ENCODE measurements at places on chromosomes 1 and 21.

DNA sequence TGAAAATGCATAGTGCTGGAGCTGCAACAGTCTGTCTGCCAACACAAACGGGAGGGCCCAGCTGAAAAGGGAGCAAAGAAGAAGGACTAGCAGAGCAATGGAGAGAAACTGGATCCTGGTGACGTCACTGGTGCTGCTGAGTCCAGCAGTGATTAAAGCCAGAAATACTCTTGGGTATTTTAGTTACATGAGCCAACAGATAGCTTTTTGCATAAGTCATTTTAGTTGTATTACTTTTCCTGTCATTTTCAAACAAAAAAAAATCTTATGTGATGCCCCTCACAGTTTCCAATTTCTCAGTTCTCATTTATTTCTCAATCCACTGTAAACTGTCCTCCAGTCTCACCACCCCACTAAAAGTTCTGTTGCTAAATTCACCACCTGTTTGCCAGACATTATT, 38.7 kb upstream of the NEK7 start:
- no peak for DNase-seq

DNA sequence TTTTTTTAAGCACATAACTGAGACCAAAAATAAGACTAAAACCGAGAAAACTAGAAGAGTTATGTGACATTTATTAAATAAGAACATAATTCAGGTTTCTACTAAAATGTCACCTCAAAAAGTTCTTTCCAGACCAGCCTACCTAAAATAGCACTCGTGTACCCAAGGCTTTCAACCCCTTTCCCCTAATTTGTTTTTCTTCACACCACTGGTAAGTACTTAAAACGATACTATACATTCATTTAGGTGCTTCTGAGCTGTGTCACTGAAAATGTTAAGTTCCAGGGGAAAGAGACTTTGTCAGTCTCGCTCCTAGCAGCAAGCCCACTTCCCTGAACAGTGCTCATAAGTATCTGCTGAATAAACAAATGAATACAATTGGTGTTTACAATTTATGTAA, 6.8 kb downstream of the RRAGC start:
- no peak for DNase-seq

- no peak for DNase-seq
These were observed 137.8 kb downstream of the GREM2 start for GRCh38 chr1:240474133-240474614.

DNA sequence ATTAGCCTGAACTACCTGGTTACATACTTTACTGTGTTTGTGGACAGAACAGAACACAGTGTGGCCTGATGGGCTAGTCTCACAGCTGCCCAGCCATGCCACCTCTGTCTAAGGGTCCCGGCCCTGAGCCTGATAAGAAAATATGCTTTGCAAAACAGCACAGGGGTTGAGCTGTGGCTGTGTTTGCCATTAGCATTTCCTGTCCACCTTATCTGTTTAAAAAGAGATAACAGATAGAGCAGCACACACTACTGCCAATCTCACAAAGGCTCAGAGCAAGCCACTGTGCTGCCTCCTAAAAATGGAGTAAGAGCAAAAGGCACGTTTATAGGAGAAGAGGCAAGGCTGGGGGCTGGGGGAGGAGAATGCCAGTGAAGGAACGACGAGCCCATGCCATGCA, 95.0 kb downstream of the SUSD4 start:
- DNase-seq, result no peak

- DNase-seq, result no peak
These were observed 85.0 kb downstream of the ATP1A1 start for GRCh38 chr1:116457946-116458604.

DNA sequence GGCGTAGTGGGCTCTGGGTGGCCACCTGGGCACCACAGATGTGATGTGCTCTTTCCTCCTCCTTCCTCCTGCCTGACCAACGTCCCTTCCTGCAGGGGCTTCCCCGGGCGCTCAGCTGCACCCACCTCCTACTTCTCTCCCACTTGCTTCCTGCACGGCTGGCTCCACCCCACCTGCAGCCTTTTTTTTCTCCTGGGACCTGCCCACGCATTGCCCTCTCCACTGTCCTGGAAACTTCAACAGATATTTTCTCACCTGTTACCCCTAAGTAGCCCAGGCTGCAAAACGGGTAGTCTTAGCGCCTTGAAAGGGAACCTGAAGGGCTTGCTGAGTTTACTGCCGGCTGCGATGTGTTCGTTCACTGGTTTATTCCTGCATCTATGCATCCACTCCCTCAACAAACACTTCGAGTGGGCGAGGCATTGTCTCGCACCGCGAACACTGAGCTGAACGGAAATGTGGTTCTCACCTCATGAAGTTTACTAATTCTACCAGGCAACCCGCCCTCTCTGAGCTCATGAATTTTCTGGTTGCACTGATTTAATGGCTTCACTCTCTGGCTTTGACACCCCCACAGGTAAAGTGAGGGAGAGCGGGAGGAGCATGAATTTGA, 23.6 kb downstream of the ZBTB18 start:
- DNase-seq, result peak; percentile 40

DNA sequence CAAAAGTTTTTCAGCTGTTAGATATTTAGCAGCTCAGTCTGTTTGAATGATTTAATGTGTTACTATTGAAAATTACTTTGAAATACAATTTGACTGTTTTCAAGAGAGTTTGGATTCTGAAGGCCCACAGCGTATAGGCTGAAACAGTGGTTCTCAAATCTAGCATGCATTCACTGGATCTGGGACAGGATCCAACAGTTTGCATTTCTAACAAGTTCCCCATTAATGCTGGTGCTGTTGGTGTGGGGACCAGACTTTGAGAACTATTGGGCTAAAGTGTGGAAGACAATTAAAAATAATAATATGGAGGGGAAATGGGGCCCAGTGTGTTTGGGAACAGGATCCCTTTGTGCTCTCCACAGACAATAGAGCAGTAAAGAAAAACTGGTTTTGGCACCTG, 31.9 kb downstream of the ITSN1 start:
- DNase-seq, result no peak

DNA sequence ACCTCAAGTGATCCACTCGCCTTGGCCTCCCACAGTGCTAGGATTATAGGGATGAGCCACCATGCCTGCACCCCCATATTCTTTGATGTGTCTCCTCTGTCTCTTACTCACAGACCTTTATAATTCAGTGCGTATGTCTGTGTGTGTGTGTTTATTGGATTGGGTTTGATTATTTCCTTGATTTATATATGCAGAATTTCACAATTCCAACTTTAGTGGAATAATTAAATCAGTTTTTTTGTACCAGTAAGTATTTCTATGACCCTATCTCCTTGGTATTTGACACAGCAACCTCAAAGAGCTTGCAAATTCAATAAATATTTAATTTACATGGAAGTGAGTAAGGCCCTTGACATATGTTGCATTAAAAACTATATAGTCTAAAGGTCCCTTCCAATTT, 333.9 kb upstream of the ADAMTS5 start:
- DNase-seq, result no peak

DNA sequence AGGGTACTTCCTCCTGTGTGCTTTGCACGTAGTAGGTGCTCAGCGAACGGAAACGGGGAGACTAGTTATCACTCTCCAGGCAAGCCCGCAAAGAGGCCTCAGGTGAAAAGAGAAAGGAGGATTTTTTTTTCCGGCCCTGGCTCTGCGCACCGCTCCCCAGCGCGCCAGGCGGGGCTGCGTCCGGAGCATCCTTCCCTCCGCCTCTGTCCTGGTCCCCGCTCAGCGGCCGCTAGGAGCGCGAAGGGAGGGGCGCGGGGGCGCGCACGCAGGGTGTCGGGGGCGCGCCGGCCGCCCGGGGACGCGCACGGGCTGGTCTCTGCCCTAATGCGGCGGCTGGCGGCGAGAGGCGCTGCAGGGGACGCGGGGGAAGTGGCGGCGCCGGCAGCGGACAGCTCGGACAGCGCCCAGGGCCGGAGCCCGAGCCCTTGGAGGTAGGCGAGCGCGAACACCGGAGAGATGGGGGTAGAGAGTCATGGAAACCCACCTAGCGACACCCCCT, 42.3 kb upstream of the NFASC start:
- peak; percentile 11 for DNase-seq

GRCh38 chr1:30672661-30673060, 50.7 kb downstream of the MATN1 start:
- DNase-seq, result no peak

DNA sequence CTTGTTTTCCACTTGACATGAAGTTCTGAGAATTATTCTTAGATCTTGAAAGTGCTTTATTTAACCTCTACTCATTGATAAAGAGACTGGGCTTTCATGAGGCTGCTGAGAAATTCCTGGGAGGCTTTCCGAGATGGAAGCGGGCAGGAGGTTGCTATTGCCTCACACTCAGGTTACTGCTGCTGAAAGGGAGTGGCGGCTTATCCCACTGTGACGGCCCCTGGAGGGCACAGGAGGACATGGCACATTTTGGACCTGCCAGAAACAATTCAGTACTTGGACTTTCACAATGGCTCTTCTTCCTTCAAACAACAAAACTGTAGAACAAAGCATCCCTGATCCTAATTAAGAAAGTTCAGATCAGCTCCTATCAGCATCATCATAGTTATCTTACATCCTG, 16.2 kb upstream of the MARK1 start:
- DNase-seq, result no peak

GRCh38 chr21:32860399-32860798, 88.8 kb upstream of the PAXBP1 start:
- DNase-seq, result no peak

GRCh38 chr1:192303029-192303428, 13.8 kb upstream of the RGS21 start:
- no peak for DNase-seq

DNA sequence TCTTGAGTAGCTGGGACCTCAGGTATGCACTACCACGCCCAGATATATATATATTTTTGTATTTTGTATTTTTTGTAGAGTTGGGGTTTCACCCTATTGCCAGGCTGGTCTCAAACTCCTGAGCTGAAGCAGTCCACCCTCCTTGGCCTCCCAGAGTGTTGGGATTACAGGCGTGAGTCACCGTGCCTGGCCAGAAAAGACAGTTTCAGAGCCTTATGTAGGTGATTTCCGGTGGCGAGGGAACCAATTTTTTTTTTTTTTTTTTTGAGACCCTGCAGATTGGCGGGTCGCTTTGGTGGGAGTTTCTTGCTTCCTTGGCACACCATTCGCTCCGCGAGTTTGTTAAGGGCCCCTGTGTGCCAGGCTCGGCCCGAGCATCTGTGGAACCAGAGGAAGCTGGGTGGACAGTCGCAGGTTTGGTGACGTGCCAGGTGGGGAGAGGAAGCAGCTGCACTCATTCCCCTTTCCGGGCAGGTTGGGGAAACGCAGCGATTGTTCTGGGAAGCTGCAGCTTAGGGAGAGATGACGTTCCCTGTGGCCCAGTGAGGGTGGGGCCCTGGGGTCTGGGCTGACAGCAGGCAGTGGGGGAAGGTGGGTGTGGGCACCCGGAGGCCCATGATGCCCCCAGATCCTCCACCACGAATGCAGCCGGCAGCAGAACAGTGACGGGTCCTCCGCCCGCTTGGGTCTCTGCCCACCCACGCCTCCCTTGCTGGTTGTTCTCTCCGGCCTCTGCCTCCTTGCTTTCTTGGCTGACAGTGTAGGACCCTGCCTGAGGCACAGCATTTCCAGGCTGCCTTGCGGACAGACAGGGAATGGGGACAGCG, 25.1 kb downstream of the SPSB1 start:
- DNase-seq, result no peak

DNA sequence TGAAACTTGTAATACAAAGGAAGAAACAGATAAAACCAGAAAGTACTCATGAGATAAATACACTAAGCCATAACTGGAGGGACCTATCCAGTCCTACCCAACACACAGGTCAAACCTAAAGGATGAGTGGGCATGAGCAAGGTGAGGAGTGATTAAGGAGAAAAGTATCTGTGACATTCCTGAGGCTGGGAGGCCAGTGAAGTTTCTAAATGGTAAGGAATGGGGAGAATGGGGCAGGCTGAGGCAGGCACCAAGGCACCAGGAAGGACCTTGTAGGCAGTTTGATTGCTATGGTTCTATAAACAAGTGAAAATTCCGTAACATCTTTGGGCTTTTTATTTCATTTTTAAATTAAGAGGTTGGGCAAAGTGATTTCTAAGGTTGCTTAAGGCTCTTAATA, 10.4 kb downstream of the DDX59 start:
- DNase-seq, result no peak

DNA sequence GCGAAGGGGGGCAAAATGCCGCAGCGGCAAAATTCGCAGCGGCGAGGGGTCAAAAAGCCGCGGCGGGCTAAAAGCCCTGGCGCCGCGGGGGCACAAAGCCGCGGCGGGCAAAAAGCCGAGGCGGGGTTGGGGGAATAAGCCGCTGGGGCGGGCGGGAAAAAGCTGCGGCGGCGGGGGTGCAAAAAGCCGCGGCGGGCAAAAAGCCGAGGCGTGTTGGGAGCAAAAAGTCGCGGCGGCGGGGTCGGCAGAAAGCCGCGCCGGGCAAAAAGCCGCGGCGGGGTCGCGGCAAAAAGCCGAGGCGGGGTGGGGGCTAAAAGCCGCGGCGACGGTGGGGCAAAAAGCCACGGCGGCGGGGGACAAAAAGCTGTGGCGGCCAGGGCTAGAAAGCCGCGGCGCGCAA, 3902.5 kb downstream of the SRGAP2C start:
- no peak for DNase-seq

GRCh38 chr21:38817371-38818324, 11.9 kb downstream of the ETS2 start:
- no peak for DNase-seq

DNA sequence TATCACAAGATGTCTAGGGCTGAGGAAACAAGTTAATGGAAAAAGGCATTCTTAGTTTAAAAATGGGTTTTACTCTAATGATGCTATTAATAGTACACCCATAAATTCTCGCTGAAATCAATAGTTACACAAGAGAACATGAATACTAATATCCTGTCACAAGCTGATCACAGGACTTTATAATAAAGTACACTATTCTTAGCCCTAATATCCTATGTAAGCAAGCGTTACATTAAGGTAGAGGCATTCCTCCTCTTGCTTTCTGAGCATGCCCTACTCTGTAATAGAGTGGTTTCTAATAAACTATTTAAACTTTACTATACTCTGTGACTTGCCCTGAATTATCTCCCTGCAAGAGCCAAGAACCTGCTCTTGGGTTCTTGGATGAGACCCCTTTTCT, 6.5 kb upstream of the PACC1 start:
- DNase-seq, result no peak

- DNase-seq, result no peak
These were observed 62.5 kb downstream of the MORN1 start for GRCh38 chr1:2328676-2329455.

GRCh38 chr1:176540428-176540827, 77.5 kb downstream of the PAPPA2 start:
- no peak for DNase-seq

DNA sequence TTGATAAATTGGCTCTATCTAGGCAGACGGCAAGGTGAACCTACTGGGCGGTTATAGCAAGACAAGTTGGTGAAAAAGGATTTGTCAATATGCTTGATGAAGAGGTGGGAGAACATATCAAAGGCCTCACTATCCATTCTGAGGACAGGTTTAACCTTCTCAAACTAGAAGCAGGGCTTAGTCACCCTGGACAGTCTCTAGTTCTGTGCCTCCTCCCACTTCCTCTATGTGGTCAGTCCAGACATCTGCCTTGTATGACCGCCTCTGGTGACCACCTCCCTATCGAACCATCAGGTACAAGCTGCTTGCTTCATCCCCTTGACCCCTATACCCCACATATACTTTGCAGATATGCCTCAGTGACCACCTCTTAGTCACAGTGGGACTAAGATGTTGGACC, 2.3 kb upstream of the SCYL3 start:
- DNase-seq, result no peak

GRCh38 chr1:30645807-30646206, 77.6 kb downstream of the MATN1 start:
- DNase-seq, result no peak

GRCh38 chr1:224168859-224169380, 14.1 kb upstream of the DEGS1 start:
- DNase-seq, result no peak

Measured in stimulated activated CD4-positive, alpha-beta T cell treated with anti-CD3 and anti-CD28 coated beads, TNF-alpha, amount 100 ng/mL, for 4 hours (primary cell).